ENCODE measurements at places on chromosomes 3 and 15.

DNA sequence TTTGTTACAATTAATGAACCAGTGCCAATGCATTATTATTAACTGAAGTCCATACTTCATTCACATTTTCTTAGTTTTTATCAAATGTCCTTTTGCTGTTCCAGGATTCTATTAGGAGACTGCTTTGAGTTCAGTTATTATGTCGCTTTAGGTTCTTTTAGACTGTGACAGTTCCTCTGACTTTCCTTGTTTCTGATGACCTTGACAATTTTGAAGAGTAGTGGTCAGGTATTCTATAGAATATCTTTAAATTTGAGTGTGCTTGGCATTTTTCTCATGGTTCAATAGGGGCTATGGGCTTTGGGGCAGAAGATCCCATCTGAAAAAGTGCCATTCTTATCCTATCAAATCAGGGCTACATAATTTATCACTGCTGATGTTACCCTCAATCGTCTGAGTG is 126.3 kb downstream of the APBA2 start:
- no peak for DNase-seq

DNA sequence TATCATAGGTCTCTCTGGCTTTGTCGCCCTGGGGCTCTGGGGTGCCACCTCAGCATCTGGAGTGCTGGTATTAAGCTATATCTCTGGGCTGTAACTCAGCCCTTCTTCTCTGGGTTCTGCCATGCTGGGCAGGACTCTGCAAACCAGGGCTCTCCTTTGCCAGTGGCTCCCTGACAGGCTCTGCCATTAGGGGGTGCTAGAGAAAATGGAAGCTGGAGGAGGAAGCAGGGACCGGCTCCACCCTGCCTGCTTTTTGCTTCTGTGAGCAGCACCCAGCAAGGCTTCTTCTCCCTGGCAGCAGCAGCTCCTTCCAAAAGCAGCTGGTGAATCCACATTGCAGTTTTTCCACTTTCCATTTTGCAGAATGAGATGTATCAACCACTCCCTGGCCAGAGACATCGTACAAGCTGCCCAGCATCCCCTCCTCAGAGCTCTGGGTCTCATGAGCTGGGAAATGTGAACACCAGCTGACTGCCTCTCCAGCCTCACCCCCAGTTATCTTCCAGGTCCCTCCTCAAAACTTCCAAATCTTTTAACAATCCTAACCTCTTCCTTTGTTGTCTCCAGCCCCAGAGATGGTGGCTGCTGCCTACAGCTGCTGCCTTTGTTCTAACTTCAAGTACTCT is 165.0 kb downstream of the ABHD5 start:
- peak; percentile 7 for DNase-seq

DNA sequence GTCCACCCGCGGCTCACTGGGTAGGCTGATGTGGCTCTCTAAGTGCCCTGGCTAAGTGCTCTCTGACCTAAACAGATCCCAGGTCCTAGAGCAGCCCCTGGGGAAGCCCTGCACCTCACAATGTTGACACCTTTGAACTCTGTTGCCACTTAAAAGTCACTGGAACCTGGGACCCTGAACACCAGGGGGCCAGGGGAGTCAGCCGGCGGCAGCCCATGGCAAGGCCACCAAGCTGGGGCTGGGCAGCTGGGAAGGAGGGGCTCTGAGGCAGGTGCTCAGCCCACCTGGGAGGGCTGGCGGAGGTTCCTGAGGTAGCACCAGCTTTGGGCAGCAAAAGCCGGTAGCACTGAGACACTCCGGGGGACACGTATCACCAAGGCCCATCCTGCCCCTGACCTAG is 129.0 kb downstream of the CHSY1 start:
- DNase-seq = no peak

- DNase-seq = no peak
Measured at GRCh38 chr3:141959589-141960554, 83.4 kb downstream of the ATP1B3 start.

DNA sequence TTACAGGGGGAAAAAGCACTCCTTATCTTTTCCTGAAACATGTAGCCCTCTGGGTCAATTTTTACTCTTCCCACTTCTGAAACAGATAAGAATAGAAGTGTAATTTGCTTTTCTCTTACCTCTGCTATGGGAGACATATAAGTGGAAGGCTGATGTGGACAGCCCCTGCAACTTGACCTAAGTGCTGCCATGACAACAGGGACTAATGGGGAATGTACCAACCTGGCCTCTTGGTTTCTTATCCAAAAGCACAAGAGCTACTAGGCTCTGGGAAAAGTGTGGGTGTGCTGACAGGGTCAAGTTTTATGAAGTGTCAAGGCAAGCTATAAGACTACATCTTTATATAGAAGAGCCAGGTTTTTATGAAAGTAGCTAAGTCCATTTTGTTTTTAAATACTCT is 1246.5 kb downstream of the OTOL1 start:
- DNase-seq = no peak

GRCh38 chr3:183123891-183124290 is 24.6 kb upstream of the MCCC1 start:
- DNase-seq = no peak

- no peak for DNase-seq
Measured at GRCh38 chr15:60370105-60370868, 27.5 kb downstream of the ANXA2 start.

DNA sequence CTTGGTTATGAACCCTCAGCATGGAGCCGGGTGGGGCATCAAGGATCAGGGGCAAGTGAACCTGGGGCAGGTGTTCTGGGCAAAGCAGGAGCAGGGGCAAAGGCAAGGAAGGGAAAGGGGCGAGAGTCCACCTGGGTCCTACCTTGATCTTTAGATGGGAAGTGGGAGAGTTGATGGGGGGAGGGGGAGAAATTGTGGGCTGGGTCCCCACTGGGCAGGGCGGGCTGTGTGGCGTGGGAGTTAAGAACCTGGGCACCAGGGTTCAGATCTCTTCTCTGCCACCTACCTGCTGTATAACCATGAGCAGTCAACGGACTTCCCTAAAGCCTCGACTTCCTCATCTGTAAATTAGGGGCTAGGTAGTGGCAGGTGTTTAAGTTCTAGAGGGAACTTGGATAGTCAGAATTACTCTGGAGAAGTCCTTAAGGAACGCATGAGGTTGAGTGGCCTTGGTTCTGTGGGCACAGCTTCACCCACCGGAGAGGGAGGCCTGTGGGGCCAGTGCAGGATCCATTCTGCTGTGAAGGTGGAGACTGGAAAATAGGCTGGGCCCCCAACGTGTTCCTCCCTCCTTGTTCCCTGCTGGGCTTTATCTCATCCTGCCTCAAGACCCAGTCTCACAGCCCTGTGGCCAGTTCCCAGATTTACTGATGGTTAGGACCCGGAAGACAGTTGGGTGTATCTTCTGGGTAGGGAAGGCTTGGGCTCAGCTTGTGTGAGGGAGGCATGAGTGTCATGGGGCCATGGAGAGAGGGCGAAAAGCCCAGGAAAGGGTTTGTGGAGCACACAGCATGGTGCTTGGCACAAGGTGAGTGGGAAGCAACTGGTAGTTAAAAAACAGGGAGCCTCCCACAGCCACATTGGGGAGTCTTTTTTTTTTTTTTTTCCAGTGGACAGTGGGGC is 90.6 kb downstream of the EEFSEC start:
- no peak for DNase-seq

DNA sequence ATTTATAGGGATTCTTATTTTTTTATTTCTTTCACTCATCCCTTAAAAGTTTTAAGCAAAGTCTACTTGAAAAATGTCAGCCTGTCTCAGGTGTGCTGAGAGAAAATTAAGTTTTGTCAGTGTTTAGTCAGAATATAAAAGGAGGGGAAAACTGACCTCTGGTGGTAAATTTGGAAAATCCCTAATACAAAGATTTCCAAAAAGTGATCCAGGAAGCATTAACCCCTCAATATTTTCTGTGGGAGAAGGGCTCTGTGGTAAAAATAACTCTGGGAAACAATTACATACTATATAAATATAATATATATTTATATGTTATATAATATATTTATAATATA is 41.0 kb upstream of the FRMD4B start:
- no peak for DNase-seq

All from stimulated activated effector memory CD8-positive, alpha-beta T cell treated with anti-CD3 and anti-CD28 coated beads, Interleukin-12 subunit alpha, Interleukin-12 subunit beta, amount 100 ng/mL, for 72 hours (primary cell).